ENCODE measurements at places on chromosomes 7 and 10.

DNA sequence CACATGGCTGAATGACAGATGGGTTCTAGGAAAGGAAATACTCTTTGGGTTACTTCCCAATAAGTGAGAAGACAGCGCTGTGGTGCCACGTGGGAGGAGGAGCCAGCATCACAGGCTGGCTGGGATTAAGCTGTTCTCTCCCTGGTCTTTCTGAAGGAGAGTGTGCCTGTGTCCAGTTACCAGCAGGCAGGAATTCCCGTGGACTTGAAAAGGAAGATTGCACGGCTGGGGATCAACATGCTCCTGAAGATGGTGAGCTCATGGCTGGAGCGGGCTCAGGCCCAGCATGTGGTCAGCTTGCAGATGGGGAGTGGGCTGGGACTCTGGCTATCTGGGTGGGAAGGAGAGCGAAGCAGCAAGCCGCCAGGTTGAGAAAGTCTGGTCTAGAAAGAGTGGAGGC is 8.1 kb downstream of the ADCK2 start:
- no peak for DNase-seq
- H3K36me3 ChIP-seq = peaks cover 10% of the 10 kb centered on the region
- no peaks in the 10 kb centered on the region for H3K27me3 ChIP-seq
- H3K27ac ChIP-seq = no peak overlapping the region
- no peak overlapping the region for H3K4me3 ChIP-seq

DNA sequence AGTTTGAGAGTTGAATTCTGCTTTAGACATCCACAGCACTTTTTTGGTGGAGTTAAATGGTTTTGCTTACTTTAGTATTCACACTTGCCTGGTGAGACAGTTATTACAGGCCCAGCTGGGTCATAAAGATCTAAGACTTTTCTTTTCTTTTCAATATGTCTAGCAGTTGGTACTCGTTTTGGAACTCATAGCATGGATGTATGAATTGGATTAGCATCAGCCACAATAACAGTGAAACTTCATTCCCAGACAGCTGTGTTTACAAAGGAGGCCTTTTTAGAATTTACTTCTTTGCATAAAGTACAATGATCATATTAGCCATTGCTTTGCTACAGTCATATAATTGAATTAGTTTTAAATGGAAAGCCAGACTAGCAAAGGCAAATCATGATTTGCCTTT is 168.4 kb upstream of the DKK1 start:
- H3K36me3 ChIP-seq = no peaks in the 10 kb centered on the region
- H3K4me1 ChIP-seq = peaks cover 12% of the 10 kb centered on the region
- no peaks in the 10 kb centered on the region for H3K27me3 ChIP-seq
- no peak for DNase-seq
- no peak overlapping the region for H3K27ac ChIP-seq

DNA sequence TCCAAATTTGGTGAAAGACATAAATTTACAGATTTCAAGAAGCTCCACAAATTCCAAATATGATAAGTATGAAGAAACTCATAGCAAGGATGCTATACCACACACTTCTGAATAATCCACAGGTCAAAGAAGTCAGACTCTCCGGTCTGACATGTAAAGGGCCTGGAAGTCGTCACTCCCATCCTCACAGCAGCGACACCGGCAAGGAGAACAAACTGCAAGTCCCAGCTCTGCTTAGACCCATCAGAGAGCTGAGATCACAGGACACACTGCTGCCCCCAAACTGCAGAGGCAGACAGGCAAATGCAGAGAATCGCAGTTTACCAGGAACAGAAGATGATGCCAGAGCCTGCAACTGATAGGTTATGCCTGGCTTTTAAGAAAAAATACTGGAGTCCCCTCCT is 62.0 kb downstream of the AMZ1 start:
- H3K4me3 ChIP-seq = no peak overlapping the region
- H3K4me1 ChIP-seq = peaks cover 3% of the 10 kb centered on the region
- H3K27ac ChIP-seq = no peak overlapping the region
- H3K27me3 ChIP-seq = no peaks in the 10 kb centered on the region
- DNase-seq = no peak

- H3K36me3 ChIP-seq = peaks cover 28% of the 10 kb centered on the region
- no peaks in the 10 kb centered on the region for H3K27me3 ChIP-seq
- no peak overlapping the region for H3K27ac ChIP-seq
- H3K4me1 ChIP-seq = peaks cover 7% of the 10 kb centered on the region
Measured at GRCh38 chr7:741191-741671, 14.2 kb upstream of the PRKAR1B start.

- H3K36me3 ChIP-seq = peaks cover 9% of the 10 kb centered on the region
Measured at GRCh38 chr7:36119005-36119706, 33.9 kb upstream of the EEPD1 start.

- peak overlapping the region; percentile 98 for H3K27ac ChIP-seq
- DNase-seq = peak; percentile 42
- no peaks in the 10 kb centered on the region for H3K36me3 ChIP-seq
- H3K4me3 ChIP-seq = peak overlapping the region; percentile 94
- peaks cover 20% of the 10 kb centered on the region for H3K4me1 ChIP-seq
Measured at GRCh38 chr10:35127289-35127891, 744 bp downstream of the CREM start.

GRCh38 chr10:43606323-43607198 is at the start of gene ZNF485:
TSS of gene ZNF485 (plus strand) at chr10:43606438. CDS start at chr10:43607051, 613 bp downstream.
- H3K27me3 ChIP-seq = peaks cover 20% of the 10 kb centered on the region
- peak; percentile 71 for DNase-seq
- H3K4me3 ChIP-seq = peak within 1 kb of the TSS; percentile 89
- peaks cover 15% of the 10 kb centered on the region for H3K4me1 ChIP-seq
- H3K27ac ChIP-seq = peak within 1 kb of the TSS; percentile 47

DNA sequence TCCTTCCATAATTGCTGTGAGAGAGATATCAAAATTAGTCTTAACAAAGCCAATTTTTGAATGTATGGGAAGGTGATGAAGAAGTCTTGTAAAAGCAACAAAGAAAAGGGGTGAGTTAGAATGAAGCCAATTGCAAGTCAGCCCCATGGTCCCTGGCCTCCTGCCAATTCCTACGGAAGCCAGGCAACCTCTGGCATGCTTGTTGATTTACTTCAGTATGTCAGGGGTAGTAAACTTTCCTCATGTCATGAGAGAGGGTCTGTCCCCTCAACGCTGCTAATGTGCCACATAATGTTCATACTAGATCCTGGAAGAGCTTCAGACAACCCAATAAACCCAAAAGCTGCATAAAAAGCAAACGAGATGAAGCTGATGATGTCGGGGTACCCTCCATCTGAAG is 159.1 kb upstream of the YAE1 start:
- no peaks in the 10 kb centered on the region for H3K27me3 ChIP-seq
- H3K27ac ChIP-seq = no peak overlapping the region
- peaks cover 19% of the 10 kb centered on the region for H3K4me1 ChIP-seq
- no peak overlapping the region for H3K4me3 ChIP-seq

- peaks cover 48% of the 10 kb centered on the region for H3K4me1 ChIP-seq
- DNase-seq = no peak
- no peak overlapping the region for H3K27ac ChIP-seq
- H3K4me3 ChIP-seq = no peak overlapping the region
- no peaks in the 10 kb centered on the region for H3K36me3 ChIP-seq
Measured at GRCh38 chr7:31938650-31939049, 131.6 kb downstream of the PDE1C start.

- peaks cover 2% of the 10 kb centered on the region for H3K36me3 ChIP-seq
- no peak overlapping the region for H3K27ac ChIP-seq
- peaks cover 8% of the 10 kb centered on the region for H3K4me1 ChIP-seq
- DNase-seq = no peak
- H3K27me3 ChIP-seq = no peaks in the 10 kb centered on the region
Measured at GRCh38 chr7:37408291-37409228, 40.1 kb downstream of the ELMO1 start.

GRCh38 chr7:40175725-40176510 is 41.1 kb downstream of the SUGCT start:
- no peak overlapping the region for H3K27ac ChIP-seq
- H3K36me3 ChIP-seq = no peaks in the 10 kb centered on the region
- DNase-seq = no peak
- H3K27me3 ChIP-seq = no peaks in the 10 kb centered on the region

DNA sequence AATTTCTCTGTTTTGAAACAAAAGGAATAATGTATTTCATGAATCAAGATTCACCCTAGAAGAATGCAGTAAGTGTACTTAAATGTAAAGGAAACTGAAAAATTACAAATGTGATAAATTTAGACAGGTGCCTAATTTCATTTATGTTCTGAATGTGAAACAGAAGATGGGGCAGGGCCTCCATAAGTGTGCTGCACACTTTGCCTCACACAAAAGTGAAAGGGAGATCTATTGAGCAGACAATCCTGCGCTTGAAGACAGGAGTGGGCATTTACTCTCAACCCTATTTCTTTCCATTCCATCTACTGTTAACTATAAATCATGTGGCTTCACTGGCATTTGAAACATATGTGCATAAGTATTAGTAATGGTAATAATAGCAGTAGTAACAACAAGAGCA is 36.2 kb downstream of the GNG11 start:
- H3K4me1 ChIP-seq = no peaks in the 10 kb centered on the region
- H3K4me3 ChIP-seq = no peak overlapping the region
- H3K27me3 ChIP-seq = no peaks in the 10 kb centered on the region
- DNase-seq = no peak

DNA sequence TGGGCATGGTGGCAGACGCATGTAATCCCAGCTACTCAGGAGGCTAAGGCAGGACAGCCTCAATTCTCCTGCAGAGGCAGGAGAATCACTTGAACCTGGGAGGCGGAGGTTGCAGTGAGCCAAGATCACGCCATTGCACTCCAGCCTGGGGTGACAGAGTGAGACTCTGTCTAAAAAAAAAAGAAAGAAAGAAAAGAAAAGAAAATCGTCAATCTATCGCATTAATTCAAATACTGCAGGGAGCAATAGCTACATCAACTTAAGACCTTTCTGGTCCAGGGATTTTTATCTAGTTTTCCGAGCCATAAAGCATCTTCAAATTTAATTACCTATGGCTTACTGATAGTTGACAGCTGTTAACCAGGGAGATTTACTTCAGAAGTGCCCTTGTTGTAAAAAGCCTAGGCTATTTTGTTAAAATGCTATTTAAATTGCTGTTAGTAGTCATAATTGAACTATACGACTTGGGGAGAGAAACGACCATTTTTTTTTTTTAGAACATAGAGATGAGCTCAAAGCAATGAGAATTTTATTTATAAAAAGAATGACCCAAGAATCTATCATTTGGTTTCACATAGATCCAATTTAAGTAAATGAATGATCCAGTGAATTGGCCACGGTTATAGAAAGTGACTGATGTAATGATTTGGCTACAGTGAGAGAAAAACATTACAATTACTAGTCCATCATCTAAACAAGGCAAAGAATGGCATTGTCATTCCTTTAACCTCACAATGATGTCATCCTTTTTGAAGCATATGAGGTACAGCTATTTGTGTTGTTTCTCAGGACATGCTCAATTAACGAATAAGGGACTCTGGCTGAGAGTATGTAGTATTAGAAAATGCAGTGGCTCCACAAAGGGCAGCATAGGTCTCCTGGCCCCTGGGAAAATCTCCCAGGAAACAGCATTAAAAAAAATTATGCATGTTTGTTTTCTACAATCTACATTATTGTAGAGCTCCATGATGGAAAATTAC is 85.3 kb downstream of the SEMA3C start:
- H3K27me3 ChIP-seq = no peaks in the 10 kb centered on the region
- no peak for DNase-seq
- H3K4me1 ChIP-seq = peaks cover 41% of the 10 kb centered on the region
- peaks cover 3% of the 10 kb centered on the region for H3K36me3 ChIP-seq
- H3K4me3 ChIP-seq = no peak overlapping the region

DNA sequence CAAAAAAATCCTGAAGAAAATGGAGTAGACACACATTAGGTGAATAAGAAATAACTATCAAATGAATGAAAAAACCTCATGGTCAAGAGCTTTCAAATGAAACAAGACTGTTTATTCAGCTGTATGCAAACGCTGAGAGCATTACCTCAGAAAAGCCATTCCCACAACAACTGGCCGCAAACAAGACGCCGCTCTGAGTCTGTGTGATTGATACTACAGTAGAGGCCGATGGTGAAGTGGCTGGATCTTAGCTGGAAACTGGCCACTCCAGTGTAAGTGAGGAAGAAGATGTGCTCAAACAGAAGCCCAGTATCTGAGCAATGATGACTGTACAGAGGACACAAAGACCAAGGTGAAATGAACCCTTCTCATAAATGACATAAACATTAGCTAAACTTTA is 252.4 kb upstream of the GHITM start:
- H3K4me3 ChIP-seq = no peak overlapping the region
- no peak overlapping the region for H3K27ac ChIP-seq
- no peaks in the 10 kb centered on the region for H3K4me1 ChIP-seq
- DNase-seq = no peak
- H3K27me3 ChIP-seq = peaks cover 5% of the 10 kb centered on the region

GRCh38 chr7:159038066-159038465 is 106.6 kb downstream of the VIPR2 start:
- H3K36me3 ChIP-seq = no peaks in the 10 kb centered on the region
- H3K4me1 ChIP-seq = no peaks in the 10 kb centered on the region
- no peak overlapping the region for H3K4me3 ChIP-seq
- H3K27me3 ChIP-seq = no peaks in the 10 kb centered on the region
- no peak overlapping the region for H3K27ac ChIP-seq
- no peak for DNase-seq

DNA sequence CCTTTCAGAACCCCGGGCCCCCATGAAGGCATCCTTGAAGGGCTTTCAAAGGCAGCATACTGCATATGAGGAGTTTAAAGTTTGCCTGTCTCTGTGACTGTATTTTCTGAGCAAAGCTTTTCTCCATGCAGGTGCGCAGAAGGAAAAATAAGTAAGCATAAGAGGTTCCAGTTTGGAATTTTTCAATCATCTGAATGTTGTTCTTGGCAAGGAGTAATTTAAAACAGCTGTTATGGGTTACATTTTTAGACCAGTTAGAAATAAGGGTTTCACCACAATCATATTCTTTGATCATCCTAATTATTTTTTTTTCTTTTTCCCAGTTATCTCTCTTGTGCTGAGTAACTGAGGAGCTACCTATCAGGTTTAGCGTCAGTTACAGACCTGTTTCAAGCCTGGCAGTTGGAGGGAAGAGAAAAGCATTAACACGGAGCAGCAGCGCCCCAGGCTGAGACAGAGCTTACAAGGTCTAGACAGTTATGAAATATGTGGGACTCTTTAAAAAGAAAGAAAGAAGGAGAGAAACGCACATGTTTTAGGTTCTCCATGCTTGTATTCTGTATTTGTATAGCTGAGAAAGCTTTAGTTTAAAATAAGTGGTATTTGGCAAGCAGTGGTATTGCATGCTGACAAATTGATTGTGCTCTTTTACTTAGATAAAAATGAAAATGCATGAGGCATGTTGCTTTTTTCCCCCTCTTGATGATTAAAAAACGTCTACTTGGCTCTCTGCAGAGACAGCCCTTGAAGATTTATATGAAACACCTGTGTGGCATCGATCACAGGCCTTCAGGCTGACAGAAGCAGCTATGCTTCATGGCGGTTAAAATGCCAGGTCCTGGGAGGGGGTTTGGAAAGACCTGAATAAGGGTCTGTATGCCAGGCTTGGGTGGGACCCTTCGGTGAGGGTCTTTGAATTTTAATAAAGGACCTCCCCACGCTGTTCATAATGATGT is 157.6 kb downstream of the GRK5 start:
- no peaks in the 10 kb centered on the region for H3K36me3 ChIP-seq
- peaks cover 18% of the 10 kb centered on the region for H3K4me1 ChIP-seq
- DNase-seq = no peak

DNA sequence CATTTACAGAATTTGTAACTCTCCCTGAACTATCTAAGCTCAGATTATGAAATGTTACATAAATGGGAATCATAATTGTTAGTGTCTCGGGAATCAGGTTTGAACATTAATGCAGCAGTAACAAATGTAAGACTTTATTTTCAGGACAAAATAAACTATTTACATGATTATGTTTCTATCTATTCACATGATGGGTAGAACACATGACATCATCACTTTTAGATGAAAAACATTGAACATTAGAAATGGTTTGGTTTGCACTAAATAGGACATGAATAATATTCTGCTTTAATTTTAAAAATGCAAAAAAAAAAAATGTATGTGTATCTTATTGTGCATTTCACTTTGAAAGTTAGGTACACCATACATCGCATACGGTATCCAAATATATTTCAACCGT is 745.5 kb upstream of the POT1 start:
- no peaks in the 10 kb centered on the region for H3K36me3 ChIP-seq
- no peaks in the 10 kb centered on the region for H3K27me3 ChIP-seq
- no peak overlapping the region for H3K4me3 ChIP-seq
- DNase-seq = no peak
